ENCODE measurements at places on chromosomes 3 and 15.

GRCh38 chr15:61715082-61715481 is 345.2 kb downstream of the VPS13C start:
- DNase-seq: no peak

DNA sequence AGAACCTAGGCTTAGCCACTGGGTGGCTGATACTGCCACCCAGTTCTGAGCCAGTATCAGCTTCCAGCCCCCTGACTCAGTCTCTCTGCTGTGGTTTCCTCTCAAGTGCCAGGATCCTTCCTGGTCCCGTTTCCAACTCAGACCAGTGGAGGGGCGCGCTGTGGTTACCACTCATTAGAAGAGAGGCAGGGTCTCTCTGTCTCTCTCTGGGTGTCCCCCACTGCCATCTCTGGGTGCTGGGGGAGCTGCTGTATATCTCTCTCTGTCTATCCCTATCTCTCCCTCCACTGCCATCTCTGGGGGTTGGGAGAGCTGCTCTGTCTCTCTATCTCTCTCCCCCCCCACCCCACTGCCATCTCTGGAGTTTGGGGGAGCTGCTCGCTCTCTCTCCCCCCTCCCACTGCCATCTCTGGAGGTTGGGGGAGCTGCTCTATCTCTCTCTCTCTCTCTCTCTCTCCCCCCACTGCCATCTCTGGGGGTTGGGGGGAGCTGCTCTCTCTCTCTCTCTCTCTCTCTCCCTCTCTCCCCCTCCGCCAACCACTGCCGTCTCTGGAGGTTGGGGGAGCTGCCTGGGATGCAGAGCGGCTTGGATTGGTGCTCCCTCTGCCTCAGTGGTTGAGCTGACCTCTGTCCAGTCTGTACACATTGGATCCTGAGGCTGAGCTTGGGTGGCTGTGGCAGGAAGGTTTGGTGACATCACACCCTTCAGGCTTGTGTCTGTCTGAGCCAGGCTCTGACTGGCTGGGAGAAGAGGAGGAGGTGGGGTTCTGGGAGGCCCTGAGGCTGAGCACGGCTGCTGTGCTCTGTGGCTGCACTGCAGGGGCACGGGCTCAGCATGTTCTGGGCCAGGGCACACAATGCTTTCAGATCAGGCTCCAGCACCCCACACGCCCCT is 98.9 kb downstream of the APBA2 start:
- no peak for DNase-seq

DNA sequence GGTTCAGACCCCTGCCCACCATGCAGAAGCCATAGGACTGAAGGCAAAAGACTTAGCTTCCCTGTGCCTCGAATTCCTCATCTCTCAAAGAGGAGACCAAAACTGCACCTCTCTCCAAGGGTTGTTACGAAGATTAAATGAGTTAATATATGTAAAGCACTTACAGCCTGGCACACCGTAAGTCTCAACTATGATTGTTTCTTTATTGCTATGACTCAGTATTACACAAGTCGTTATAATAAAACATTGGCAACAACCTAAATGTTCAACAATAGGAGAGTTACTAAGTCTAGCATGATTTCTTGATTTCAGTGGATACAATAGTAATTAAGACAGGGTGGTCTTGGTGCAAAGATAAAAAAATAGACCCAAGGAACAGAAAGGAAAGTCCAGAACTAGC is 19.6 kb upstream of the FGD5 start:
- DNase-seq: no peak

DNA sequence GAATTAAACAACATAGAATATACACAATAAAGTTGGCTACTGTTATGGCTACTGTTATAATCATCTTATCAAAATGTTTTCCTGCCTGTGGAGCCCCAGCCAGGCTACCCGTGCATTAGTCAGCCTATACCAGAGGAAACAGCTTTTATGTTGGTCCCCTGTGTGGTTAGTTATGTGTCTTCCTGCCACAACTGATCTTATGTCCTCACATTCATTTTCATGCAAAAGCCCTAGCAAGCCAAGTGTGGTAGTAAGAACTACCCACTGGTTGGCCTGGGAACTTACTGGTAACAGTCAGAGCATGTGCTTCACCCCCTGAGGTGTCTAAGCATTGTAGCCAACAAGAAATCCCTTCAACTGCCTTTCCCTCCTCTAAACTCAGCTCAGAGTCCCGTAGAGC is 21.8 kb downstream of the MGLL start:
- DNase-seq: peak; percentile 88

DNA sequence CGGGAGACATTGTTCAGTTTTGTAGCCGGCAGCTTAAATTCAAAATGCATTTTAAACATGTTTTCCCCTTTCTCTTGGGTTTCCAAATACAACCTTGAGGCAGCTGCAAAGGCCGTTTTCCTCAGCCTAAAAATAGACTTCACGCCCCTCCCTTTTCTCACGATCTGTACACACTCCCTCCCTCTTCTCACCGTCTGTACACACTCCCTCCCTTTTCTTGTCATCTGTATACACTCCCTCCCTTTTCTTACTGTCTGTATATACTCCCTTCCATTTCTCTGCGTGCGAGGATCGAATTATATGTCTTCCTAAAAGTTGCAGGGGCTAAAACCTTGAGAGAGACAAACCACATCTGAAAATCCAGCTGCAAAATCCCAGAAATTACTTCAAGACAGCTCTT is 8.9 kb downstream of the MUC4 start:
- no peak for DNase-seq

DNA sequence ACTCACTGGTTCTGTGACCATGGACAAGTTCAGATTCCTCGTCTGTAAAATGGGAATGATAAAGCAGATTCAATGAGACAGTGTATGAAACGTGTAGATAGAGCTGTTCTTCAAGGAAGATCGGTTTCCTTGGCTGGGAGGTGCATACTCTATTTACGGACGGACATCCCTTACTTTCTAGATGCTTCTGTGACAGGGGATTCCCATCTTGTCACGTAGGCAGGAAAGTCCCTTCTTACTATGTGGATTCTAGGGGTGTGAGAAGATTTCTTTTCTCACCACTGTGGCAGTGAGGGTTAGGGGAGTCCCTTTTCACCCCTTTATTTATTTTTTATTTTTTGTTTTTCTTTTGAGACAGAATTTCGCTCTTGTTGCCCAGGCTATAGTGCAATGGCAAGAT is 180.9 kb upstream of the TBL1XR1 start:
- DNase-seq: no peak

DNA sequence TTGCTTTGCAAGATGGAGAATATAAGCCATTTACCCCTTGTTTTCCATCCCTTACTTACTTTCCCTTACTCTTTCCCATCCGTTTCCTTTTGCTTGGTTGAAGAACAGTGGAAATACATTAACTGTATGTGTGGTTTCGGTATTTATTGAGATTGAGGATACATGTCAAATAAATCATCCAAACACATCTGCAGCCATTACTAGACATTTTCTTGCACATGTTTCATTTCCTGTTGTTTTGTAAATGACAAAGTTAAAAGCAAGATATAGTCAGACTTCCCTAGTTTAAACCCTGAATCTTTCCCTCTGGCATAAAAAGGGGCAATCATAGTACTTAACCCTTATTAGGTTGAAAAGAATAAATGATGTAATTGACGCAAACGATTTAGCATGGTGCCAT is 82.1 kb upstream of the BCHE start:
- DNase-seq: no peak

- DNase-seq: no peak
These were observed 1.9 kb downstream of the SLC51A start for GRCh38 chr3:196218155-196218712.

DNA sequence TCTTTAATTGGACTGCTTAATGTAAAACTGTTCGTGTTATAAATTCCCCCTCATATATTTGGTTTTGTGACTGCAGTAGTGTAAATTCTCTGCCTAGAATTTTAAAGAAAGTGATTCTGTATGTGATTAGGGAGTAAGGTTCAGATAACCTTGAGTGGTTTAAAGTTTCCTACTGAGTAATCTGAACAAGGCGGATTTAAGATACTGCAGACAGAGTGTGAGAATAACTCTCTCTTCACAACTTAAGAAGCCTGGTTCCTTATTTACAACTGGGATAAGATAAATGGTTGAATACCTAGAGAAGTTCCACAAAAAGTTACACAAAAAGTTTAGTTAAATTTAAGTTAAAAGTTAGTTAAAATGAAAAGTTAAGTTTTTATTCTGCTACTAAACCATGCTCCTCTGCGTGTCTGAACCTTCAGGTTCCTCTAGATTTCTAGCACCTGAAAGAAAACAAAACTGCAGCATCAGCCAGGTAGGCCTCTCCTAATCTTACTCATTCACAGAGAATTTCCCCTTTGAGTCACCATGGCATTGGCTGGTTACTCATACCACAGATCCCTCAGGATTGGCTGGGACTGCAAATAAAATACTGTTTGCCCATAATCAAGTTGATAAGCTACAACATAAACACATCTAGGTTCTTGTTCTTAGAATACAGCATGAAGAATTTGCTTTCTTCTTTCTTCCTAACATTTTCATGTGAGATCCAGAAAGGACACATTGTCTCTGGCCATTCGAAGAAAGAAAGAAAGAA is at the start of gene ARL14:
Gene ARL14, plus strand, starts transcription at position 614 of the 757 bp plus-strand sequence. CDS start 187 bp downstream, outside the sequence.
- no peak for DNase-seq

- no peak for DNase-seq
These were observed 238.8 kb upstream of the WNT5A start for GRCh38 chr3:55725681-55726500.

DNA sequence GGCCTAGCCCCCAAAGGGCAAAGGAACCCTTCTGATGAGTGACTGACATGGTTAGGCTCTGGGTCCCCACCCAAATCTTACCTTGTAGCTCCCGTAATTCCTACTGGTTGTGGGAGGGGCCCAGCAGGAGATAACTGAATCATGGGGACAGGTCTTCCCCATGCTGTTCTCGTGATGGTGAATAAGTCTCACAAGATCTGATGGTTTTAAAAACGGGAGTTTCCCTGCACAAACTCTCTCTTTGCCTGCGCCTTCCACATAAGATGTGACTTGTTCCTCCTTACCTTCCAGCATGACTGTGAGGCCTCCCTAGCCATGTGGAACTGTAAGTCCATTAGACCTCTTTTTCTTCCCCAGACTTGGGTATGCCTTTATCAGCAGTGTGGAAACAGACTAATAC is 16.9 kb downstream of the TKT start:
- DNase-seq: no peak

GRCh38 chr15:83565553-83566159 is 88.3 kb upstream of the ADAMTSL3 start:
- DNase-seq: no peak

GRCh38 chr3:133831966-133832801 is 26.6 kb downstream of the SRPRB start:
- DNase-seq: no peak

- DNase-seq: no peak
These were observed 245.3 kb upstream of the NR2E3 start for GRCh38 chr15:71565006-71565405.

DNA sequence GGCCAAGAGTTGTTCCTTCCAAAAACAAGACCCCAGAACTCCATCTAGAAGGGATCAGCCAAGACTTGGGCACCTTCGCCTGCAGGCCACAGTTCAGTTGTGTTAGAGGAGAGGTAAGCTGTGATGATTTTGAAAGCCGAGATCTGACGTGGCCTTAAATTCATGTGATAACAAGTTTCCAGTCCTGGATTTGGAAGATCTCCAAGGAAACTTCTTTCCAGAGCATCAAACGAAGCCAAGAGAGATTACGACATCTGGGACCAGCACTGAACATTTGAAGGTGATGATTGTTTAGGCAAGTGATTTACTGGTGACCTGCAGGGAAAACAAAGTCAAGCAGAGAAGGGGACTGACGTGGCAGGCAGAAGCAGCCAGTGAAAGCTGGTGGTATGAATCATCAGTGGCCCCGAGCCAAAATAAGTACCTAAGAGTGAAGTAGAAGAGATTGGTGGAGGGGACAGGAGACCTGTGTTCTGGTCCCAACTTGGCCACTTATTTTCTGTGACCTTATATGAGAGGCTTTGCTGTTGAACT is 339.0 kb upstream of the PROK2 start:
- no peak for DNase-seq

DNA sequence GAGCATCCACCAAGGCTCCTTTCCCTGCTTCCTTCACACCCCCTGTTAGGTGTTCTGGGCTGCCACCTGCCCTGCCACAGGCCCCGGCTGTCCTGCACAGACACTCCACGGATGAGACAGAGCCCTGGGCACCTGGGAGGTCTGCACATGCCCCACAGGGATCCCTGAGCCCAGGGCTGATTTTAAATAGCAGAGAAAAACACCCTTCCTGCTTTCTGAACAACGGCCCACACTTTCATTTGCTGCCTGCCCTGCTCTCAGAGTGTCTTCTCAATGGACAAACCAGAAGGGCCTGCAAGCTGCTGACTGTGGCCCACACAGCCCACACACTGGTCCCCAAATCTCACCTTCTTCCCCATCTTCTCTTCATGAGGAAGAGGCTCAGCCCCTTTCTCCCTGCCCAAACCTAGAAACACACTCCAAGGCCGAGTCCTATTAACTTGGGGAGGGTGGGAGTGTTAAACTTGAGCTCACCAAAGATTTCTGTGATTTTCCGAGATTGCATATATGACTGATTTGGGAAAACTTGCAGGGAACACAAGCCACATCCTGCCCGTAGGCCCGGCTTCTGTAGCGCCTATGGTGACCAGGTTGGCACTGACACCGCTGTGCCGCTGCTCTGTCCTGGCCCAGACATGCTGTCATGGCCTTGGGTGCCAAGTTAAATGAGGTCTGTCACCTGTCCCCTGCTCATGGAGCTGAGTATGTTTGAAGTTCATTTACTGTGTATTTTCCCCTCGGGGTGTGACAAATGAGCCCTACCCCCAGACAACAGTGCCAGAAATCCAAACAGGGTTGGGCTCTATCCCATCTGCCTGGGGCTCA is 47.2 kb upstream of the KLF13 start:
- no peak for DNase-seq

DNA sequence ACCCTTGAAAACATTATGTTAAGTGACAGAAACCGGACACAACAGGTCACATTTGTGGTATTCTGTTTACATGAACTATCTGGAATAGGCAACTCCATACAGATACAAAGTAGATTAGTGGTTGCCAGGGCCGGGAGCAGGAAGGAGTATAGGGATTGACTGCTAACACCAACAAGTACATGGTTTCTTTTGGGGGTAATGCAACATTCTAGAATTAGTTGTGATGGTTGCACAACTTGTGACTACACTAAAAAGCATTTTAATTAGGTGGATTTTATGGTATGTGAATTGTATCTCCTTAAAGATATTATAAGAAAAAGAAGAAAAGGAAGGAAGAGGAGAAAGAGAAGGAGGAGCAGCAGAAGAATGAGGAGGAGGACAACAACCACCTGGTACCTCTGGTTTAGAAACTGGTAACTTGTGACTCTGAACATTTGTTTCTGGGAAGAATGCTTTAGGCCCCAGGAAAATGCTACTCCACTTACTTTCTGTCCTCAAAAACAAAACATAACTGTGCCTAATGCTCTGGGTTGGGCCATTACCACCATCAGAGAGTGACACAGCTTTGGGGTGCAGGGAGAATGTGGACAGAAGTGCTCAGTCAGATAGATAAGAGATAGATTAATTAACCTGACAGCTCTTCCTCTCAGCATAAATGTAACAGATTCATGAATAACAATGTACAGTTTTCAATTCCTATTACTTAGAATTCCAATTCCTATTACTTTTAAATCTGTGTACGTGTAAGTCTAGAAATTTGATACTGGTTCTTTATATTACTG is 20.3 kb downstream of the SETMAR start:
- DNase-seq: no peak
